ENCODE measurements at places on chromosomes 3 and 15. TPM values are rescaled to one million over a fixed set of nuclear protein-coding genes. Genes with fewer than 3 reads are reported as not detected.

The EAF2 gene
- 2.8 TPM for total RNA-seq

The RBP2 gene
- not detected for total RNA-seq

The ALDH1A3 gene
- total RNA-seq = 24.7 TPM

The GCSAM gene
- not detected for total RNA-seq

The GOLGA8S gene
- total RNA-seq = 0.18 TPM

The KNG1 gene
- not detected for total RNA-seq

The CDHR4 gene
- total RNA-seq = 0.30 TPM

The PPM1M gene
- 3.9 TPM for total RNA-seq
